GM20000 (cell line): ENCODE measurements at places on chromosomes 13 and 19.
A peak's percentile ranks its signal among the peaks of the same experiment; 100 is the strongest.

DNA sequence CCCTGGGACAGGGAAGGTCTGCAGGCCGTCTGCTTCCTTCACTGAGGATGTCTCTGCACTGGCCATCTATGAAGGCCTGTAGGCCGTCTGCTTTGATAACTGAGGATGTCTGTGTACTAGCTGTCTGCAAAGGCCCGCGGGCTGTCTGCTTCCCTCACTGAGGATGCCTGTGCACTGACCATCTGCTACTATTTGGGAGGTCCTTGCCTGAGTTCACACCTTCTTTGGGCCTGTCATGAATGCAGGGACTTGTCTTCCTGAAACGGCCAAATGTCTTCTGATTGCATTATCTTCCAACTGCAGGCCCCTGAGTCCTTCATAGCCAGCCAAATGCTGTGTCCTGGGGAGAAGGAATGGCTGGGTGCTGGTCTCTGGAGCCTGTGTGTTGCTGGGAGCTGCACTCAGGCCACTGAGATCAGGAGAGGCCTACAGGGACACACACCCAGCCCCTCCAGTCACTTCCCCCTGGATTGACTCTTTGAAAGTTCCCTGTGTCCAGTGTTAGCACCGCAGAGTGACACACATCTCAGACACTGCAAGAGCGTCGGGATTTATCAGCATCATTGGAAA is 72.9 kb downstream of the TEX29 start:
- no peak for DNase-seq

GRCh38 chr13:94583926-94584325 is 12.0 kb downstream of the TGDS start:
- DNase-seq: no peak

DNA sequence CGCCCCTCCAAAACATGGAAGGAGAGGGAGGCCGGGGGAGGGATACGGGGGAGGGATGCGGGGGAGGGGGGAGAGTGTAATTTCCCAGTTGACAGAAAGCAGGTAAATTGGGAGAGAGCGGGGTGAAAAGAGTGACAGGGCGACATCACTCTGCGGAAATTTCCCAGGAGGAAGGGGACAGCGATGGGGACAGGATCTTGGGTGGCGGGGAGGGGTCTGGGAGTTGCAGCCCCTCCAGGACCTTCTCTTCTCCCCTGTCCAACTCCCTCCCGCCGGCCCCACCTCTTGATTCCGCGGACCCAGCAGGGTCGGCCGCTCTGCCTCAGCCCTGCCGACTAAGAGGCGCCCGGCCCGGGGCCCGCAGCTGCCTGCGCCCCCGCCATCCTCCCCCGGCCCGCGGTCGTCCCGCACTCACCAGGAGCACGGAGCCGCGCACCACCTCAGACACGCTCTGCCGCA is 108.0 kb upstream of the DOCK9 start:
- DNase-seq: no peak

DNA sequence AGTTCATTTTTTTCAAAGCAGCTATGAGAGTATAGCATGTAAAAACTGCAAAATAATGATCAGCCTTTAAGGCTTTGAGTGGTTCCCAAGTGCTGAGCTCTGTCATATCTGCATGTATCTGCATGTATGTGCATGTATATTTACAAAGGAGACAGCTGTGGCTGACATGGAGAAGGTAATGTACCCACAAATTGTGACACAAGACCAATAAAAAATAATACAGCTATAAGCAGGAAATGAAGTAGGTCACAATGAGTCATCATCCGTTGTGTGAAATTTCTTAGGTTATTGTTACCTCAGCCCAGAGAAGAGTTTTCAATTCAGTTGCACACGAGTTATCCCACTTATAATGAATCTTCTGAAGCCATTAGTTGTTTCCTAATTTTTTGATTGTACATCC is 60.9 kb upstream of the MED4 start:
- DNase-seq: no peak

GRCh38 chr13:33509642-33510229 is 224.2 kb upstream of the STARD13 start:
- no peak for DNase-seq

DNA sequence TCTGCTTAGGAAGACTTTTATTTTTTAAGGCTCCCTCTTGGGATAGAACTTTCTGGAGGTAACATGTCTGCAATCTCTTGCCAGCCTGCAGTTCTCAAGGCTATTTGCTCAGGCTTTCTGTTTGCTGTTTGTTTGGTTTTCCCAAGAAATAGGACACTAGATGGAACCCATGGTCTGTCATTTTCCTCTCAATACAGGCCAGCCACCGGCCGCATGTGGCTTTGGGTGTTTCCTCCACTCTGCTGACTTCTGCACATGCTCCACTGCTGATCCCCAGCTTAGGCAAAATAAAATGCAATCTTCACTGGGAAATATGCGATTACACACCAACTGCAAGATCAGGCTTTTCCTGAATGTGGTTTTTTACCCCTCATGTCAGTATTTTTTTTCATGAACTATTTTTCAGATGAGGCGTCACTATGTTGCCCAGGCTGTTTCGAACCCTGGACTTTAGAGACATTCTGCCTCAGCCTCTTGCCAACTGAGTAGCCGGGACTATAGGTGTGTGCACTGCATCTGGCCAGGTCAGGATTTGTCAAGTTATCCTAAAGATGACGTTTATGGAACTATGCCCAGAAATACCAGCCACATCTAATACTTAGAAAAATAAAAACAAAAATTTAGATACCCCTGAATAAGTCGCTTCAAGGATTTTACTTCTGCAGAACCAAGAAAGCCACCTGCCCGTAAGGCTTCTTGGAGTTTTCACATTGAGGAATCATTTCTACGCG is 94.3 kb upstream of the PABPC3 start:
- DNase-seq: no peak

DNA sequence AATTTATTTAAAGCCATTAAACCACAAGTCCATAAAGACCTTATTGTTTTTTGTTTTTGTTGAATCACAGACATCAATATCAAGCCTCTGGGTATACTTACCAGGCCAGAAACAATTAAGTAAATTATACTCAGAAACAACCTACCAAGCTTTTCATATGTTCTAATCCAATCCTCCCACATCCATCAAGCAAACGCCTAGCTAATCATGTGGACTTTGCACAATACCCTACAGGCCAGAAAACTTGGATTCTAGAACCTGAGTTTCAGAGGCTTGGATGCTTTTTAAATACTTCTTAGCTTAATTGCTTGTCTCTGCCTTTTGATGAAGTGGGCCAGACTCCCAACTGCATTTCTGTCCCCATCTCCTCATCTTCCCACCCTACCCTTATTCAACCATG is 39.9 kb downstream of the TGDS start:
- DNase-seq: no peak

DNA sequence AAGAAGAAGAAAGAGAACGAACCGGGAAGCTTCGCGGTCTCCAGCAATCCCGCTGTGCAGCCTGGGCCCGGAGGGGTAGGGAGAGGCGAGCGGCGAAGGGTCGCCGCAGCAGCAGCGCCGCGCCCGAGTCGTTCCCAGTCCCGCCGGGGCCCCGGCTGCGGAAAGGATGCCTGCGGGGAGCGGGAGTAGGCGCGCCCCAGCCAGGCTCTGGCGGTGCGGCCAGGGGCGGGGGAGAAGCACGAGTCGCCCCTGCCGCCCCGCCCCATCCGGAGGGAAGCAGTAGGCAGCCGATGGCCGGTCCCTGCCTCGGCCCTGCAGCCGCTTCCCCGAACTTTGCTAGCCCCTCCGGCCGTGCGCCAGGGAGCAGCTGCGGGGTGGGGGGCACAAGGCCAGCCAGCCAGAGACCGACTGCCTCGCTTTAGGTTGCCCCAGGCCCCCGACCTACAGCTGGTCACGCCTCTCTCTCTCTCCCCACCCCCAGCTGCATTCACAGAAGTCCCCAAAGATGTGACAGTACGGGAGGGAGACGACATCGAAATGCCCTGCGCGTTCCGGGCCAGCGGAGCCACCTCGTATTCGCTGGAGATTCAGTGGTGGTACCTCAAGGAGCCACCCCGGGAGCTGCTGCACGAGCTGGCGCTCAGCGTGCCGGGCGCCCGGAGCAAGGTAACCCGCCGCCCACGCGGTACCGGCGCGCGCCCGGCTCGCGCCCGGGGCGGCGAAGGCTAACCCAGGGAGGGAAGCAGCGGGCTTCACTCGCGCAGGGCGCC is 1.1 kb downstream of the VSTM2B start:
- DNase-seq: peak; percentile 69

GRCh38 chr13:24185591-24186232 is 25.2 kb downstream of the SPATA13 start:
- DNase-seq: no peak

- DNase-seq: no peak
Observed at GRCh38 chr13:107450931-107451330, 764.4 kb downstream of the LIG4 start.

GRCh38 chr13:108005231-108005630 is 210.1 kb downstream of the LIG4 start:
- DNase-seq: no peak

- DNase-seq: no peak
Observed at GRCh38 chr13:98575009-98575903, 1.7 kb downstream of the STK24 start.

DNA sequence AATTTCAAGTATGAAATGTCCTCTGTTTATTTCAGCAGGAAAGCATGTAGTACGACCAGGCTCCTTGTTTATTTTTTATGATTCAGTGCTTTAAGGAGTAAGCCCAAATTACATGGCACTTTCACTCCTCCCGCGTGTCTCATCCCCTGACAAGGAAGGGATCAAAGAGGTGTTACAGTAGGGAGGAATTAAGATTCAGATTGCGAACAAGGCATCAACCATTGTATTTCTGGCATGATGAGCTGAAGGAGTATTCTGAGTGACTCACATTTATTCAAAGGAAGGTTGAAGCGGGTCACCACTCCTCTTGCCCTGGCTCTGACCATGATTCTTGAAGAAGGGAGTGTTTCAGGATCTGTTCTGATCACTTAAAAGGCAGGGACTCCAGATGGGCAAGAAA is 46.1 kb upstream of the CNMD start:
- DNase-seq: no peak

GRCh38 chr19:35457173-35457572 is 9.1 kb downstream of the FFAR2 start:
- DNase-seq: peak; percentile 54

DNA sequence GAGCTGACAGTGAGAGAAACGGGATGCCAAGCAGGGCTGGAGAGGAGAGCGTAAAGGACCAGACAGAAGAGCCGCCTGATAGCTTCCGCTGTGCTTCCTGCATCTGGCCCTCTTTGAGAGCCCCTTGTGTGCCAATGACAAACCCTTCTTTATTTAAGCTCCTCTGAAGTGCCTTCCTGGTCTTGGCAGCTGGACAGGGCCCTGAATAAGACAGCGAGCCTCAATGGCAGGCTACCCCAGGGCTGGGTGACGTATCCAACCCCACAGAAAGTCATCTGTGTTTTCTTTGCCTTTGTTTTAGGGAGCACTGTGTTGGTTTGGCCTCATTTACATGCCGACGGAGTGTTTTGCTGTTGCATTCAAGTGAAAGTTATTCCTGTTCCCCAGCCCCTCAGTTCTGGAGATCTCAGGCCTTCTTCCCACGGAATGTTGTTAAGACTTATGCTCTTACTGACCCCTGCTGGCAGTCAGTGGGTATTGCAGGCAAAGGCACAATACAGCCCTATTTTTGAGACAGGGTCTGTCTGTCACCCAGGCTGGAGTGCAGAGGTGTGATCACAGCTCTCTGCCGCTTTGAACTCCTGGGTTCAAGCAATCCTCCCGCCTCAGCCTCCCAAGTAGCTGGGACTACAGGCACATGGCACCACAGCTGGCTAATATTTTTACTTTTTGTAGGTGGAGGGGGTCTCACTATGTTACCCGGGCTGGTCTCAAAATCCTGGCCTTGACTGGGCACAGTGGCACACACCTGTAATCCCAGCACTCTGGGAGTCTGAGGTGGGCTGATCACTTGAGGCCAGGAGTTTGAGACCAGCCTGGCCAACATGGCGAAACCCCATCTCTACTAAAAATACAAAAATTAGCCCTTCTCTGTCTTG is 16.8 kb downstream of the CCL25 start:
- DNase-seq: no peak

GRCh38 chr19:3243819-3244700 is 19.6 kb downstream of the CELF5 start:
- DNase-seq: no peak

DNA sequence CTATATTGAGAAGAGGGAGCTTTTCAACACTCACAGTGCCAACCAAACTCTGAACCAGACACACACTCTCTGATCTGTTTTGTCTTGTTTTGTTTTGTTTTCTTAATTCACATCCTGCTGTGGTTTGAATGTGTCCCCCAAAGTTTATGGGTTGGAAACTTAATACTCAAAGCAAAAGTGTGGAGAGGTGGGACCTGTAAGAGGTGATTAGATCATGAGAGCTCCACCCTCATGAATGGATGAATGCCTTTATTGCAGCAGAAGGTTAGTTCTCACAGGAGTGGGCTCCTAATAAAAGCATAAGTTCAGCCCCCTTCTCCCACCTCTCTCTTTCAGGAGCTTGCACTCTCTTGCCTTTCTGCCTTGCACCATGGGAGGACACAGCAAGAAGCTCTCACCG is 957.1 kb downstream of the PCDH9 start:
- no peak for DNase-seq

DNA sequence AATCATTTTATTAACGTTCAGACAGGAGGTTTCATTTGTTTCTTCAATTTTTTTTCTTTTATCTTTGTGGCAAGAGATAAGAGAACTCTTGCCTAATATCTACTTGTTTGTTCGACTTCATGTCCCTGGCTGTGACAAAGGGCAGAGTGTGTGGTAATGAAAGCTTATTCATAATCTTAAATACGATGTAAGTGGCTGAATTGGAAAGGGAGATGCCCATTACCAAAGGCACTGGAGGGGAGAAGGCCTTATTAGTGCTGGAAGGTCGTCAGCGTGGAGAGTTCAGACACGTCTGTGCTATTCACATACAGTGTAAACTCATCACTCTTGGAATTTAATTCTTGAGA is 54.0 kb downstream of the RFC3 start:
- no peak for DNase-seq

DNA sequence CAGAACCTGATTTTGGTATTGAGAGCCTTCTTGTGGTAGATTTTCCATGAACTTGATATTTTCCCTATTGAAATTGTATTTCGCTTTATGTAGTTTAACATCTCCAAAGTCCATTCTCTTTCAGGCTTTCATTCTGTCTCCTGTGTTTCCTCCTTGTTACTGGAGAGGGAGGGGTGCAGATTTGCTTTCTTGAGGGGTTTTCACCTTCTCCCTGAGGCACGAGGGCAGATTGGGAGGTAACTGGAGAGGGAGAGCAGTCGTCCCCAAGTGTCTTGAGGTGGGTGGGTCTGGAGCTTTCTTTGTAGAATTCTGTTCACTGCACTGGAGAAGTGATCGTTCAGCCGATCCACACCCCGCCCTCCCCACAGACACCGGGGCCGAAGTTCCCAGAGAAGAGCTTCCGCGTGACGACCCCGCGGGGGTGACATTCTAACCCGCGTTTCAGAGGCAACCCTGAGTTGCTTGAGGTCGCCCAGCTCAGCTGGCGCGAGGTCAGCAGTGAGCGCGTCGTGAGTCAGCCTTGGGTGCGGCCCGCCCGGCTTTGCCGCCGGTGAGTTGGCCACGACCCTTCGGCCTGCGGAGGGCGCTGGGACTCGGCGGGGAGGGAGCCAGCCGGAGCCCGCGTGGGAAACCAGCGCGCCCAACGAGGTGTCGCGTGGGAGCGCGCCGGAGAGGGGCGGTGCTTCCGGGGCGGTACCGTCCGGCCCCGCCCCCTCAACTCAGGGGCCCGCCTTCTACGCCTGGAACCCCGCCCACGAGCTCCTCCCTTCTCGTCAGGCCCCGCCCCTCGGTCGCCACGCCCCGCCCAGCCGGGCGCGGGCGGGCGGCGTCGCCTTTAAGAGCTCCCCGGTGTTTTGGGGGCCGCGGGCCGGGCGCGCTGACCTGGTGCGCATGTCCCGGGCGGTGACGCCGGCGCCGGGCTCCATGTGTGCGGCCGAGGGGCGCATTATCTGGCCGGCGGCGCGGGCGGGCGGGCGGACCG is at the start of gene GATAD2A:
GATAD2A (plus strand) TSS at position 797 of the 982 bp plus-strand sequence. CDS start 59,671 bp downstream, outside the sequence.
- peak; percentile 98 for DNase-seq

- DNase-seq: no peak
Observed at GRCh38 chr13:59332966-59333365, 830.8 kb downstream of the DIAPH3 start.
